ENCODE measurements at places on chromosomes 2 and 18.
A peak's percentile ranks its signal among the peaks of the same experiment; 100 is the strongest.

DNA sequence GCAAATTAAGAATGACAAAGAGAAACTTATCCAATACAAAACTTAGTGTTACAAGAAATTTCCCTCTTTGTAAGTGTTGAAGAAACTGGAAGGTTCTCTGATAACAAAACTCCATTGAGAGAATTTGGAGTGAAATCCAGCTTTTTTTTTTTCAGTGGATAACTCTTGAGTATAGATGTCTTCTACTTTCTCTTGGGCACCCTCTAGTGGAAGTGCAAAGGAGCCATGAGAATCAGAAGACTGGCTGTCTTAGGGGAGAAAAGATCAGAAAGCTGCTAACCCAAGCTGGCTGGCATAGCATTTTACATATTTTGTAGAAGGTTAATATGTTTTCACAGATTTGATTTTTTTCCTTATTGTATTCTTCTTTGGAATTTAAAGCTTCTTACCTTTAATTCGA, 138.8 kb upstream of the SATB2 start:
- DNase-seq, result no peak

DNA sequence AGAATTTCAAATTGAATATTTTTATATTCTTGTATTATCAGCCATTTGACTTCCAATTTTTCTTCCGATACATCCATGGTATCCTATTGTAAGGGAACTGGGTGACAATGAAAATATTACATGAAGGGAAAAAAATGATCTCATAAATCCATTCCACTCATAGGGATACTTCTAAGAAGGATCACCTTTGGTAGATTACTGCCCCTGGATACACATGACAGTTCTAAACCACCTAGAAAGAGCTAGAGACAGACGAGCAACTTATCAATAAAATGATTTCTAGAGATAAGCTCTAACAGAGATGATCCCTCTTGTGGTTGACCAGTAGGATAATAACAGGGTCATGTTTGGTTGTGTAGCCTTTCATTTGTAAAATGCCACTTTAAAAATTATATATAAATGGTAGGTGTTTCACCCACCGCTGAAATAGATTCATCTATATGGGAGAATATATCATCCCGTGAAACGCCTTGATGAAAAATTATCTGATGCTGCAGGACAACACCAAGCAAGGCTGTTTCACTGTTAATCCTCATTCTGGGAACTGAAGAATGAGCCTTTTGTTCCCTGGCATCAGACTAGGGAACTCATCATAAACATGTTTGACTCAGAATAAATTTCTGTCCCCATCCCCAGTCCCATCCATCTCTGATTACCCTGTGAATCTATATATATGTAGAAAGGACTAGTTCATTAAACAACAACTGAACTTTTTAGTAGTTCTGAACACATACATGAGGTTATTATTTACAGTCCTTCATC, 180.0 kb downstream of the TCF4 start:
- no peak for DNase-seq

GRCh38 chr18:75346671-75347070, 80.8 kb downstream of the SMIM21 start:
- no peak for DNase-seq

DNA sequence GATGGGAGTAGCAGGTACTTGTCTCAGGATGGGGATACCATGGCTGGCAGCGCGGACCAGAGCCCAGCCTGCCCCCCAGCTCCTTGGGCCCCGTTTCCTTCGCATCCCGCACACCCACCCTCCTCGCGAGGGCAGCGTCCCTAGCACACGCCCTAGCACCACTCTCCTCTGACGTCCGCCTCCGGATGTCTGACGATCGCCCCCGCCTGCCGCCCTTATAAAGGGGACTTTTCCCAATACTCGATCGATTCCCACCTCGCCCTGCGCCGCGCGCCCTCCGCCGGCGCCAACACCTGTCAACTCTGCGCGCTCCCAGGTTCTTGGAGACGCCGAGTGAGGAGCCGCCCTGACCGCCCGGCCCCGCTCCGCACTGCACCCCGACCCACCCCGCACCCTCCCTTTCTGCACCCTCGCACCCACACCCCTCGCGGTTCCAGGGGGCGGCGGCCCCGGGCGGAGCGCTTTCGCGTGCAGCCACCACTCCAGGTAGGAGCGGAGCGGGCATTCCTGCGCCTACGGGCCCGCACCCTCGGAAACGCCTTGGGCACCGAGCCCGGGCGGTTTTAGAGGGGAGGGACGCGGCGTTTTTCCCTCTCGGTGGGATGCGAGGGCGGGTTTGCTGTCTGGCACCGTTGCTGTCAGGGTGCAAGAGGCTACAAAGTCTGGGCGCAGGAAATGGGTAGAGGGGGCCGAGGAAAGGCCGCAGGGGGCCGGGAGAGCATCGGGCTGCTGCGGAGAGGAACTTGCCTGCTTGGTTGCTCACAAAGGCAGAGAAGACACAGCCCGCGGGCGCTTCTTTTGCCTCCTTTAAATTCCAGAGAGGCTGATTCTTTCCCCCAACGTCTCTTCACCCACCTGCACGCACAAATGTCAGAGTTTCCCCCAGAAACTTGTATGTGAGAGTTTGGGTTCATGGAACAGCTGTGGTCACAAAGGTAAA, at the start of gene SLC5A7:
Gene SLC5A7 (plus strand): TSS at position 247 of the 940 bp plus-strand sequence. CDS start 1,632 bp downstream, outside the sequence.
- peak; percentile 37 for DNase-seq

- DNase-seq, result no peak
Observed at GRCh38 chr2:61354543-61355197, 116.2 kb downstream of the USP34 start.

GRCh38 chr2:209390839-209391238, 33.0 kb upstream of the MAP2 start:
- no peak for DNase-seq

GRCh38 chr2:15795426-15795825, 144.9 kb upstream of the MYCN start:
- DNase-seq, result peak; percentile 47

DNA sequence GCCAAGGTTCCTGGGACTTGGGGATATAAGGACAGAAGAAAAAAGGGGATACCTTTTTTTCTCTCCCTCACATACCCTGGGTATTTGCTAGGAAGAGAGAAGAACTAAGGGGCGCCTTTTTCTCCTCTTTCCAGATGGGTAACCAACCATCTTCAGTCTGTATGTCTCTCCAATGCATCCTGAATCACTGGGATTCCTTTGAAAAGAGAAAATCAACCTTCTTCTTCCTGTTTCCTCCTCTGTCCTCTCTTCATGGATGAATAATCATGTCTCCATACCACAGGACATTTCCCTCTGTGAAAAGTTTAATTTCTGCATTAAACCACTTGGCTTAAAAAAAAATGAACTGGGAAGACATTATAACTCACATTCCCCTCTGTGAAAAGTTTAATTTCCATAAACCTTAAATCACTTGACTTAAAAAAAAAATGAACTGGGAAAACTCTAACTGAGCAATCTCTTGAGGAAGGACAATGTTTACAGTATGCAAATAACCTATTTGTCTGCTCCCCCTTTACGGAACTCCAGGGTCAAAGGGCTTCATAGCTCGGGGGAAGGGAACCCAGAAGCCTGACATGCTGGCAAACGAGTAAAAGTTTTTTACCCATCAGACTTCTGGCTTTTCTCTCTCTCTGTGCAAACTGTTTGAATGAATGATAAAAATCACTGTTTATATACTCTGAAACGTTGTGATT, 56.7 kb upstream of the FAM98A start:
- no peak for DNase-seq

DNA sequence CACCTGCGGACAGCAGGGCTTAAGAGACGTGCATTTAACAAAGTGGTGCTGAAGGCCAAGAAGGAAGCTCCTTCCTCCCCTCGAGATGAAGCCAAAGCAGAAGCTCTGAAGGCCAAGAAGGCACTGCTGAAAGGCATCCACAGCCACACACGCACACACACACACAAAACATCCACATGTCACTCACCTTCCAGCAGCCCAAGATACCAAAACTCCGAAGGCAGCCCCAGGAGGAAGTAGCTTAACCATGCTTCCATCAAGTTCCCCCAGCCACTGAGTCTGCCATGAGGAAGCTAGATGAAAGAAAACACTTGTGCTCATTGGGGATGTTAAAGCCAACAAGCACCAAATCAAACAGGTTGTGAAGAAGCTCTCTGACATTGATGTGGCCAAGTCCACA, 175.7 kb upstream of the POU3F3 start:
- DNase-seq, result no peak

DNA sequence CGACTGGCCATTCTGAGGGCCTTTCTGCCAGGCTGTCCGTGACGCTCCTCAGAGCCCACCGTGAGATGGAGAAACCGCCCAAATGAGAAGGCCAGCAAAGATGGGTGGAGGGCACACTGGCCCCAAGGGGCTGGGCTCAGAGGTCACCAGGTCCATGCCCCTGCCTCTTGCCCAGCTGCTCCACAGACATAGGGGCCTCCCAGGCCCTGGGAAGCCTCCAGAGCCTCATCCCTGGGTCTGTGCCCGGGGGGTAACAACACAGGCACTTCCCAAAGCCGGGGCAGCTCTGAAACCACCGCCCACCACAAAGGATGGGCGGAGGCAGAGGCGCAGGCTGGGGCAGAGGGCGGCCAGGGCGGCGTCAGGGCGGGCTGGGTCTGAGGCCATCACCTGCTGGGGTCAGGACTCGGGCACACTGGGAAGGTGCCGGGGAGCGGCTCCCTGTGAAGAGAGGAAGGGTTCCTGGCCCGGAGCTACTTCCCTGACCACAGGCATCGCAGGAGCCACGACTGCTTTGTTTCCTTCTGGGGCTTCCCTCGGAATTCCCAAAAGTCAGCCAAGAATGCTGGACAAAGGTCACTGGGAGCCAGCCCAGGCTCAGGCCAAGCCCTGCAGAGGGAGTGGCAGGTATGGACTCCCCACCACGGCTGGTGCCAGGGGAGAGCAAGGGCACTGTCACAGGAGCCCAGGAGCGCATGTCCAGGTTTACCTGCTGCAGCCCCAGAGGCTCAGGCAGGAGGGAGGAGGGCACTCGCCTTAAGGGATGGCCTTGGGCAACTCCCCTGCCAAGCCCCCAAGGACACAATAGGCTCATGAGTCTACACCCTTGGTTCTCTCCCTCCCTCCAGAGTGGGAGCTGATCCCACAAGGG, 9.4 kb downstream of the CYP26B1 start:
- no peak for DNase-seq

DNA sequence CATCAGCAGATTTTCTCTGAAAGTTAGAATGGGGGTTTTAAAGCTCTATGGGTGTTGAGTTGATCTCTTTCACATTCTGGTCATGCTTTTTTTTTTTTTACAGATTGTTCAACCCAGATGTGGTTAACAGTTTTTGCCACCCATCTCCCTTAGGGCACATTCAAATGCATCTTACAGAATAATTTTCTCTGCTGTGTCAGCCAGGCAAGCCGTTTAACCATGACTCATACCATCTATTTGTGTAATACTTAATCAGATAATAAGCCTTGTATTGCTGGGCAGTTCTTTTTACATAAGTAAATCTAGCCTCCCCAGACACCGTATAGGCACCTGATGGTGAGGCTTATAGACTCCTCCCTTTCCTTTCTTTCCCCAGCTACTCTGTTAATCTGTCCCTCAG, 62.0 kb downstream of the TGIF1 start:
- DNase-seq, result no peak

DNA sequence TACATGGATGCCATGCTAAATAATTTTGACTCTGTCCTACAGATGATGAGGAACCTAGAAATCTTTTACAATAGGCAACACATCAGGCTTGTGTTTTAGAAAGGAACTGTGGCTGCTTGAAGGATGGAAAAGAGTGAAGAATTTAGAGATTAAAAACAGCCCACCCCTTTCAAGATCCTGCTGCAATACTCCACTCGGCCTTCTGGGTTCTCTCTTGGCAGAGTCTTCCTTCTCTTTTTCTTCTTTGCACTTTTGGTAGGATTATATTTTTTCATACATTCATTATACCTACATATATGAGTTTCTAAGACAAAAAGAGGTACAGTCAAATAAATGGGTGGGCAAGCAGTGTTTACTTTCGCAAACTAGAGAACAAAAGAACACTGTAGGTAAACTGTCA, 474.3 kb downstream of the ERBB4 start:
- no peak for DNase-seq

- no peak for DNase-seq
Observed at GRCh38 chr2:239327536-239328350, 73.1 kb downstream of the HDAC4 start.

DNA sequence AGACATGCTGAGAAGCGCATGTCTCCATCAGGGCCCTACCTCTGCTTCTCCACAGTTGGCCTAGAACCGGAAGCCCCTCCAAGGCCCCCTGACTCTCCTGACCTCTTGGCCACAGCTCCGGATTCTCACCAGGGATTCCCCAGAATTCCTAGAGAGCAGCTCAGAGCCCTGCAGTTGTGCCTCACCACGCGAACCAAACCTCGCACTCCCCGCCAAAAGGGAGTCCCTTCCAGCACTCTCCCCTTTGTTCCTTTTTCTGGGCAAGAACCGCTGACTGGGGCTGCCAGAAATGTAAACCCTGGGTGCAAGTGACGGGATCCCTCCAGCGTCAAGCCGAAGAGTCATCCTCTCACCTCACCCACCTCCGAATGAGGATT, 36.7 kb downstream of the AFF3 start:
- no peak for DNase-seq

DNA sequence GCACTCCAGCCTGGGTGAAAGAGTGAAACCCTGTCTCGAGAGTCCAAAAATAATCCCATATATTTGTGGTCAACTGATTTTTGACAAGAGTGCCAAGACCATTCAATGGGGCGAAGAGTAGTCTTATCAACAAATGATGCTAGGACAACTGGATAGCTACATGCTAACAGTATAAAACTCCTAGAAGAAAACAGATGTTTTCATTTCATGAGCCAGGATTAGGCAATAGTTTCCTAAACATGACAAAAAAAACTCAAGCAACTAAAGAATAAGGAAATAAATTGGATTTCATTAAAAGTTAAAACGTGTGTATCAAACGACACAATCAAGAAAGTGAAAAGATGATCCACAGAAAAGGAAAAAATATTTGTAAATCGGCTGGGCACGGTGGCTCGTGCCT, 6.3 kb downstream of the LIMS2 start:
- DNase-seq, result no peak

DNA sequence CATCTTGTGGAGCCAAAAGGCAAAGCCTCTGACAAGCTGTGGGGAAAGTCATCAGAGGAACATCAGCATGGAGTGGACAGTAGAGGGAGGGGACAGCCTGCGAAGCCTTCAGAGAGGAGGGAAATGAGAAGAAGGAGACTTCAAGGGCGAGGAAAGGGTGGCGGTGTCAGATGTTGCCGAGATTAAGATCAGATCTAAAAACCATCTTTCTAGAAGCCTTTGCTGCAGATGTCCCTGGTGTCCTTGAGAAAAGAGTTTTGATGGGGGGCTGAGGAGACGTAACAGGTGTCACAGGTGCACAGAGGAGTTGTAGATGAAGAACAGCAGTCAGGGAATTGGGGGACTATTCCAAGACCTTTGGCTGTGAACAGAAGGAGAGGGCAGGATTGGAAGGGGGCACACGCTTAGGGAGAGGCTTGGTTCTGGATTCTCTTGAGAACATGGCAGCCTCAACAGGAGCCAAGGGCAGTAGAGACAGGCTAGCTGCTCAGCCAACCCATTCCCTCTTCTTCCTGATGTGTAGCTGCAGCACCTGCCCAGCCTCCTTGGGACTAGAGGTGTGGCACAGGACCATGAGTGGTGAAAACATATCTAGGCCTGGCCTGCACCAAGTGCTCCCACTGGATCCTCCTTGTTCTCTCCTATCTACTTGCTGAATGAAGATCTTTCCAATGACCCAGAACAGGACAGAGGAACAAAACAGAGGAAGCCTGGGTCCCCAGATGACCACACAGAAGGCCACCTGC, 22.7 kb upstream of the NCL start:
- no peak for DNase-seq
